ENCODE measurements at places on chromosomes 16 and 17.

GRCh38 chr16:29696881-29697331, 17.9 kb downstream of the QPRT start:
- DNase-seq, result no peak

DNA sequence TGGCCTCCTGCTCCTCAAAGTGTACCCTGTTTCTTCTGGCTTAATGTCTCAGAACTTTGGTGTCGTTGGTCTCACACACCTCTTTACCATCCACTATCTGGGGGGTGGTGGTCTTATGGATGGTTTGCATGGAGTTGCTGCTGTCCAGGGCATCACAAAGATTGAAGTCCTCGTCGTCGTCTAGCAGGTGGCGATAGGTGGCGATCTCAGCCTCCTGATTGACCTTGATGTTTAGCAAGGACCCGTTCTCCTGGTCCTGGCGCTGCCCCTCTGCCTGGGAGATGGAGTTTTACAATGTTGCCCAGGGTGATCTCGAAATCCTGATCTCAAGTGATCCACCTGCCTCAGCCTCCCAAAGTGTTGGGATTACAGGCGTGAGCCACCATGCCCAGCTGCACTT, 31.1 kb upstream of the HELZ start:
- DNase-seq, result no peak

DNA sequence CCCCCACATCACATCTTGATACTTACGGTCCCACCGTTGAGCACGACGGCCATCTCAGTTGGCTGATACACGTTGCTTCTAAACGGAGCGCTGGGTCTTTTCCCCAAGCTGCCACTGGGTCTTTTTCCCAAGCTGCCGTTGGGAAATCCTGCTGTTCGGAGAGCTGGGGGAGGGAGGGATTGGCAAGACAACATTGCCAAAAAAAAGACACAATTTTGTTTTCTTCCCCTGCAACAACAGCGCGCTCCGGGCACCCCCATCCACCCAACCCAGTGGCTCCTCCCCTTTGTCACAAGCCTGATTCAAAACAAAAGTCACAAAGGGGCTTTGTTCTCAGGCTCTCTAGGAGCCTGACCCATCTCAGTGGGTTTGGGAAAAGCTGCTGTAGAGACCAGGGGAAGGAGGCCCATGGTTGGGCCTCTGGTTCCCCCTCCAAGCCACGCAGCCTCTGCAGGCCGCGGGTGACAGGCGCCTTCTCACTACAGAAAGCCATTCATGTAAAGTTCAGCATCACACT, 22.8 kb downstream of the GPRC5B start:
- no peak for DNase-seq

DNA sequence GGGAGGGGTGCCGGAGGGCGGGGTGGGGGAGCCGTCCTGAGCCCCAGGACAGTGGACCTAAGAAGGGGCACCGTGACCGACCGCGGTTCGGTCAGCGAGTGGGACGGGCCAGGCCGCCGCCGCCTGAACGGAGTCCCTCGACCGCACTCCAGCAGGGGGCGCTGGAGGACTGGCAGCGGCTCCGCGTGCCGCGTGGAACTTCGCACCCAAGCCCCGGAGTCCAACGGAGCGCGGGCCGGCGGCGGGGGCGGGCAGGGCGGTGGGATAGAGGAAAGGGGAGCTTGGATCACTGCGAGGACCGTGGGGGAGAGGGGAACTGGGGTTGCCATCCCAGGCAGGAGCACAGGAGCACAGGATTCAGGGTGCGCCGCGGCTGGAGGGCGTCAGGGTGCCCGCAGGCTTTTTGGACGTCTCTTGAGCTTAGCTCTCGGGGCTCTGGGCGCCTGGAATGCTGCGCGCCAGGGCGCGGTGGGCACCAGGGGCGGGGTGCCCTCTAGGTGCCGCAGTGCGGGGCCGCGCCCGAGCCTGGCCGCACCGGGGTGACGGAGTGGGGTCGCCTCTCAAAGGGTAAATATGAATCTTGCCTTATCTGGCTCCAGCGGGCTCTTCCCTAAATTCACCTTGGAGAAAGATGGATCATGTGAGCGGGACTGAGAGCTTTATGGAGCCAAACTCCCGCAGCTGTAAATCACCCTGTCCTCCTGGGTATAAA, 379 bp upstream of the OTOP2 start:
- no peak for DNase-seq

GRCh38 chr17:63573634-63574033, 23.4 kb downstream of the DCAF7 start:
- no peak for DNase-seq

- DNase-seq, result no peak
Observed at GRCh38 chr17:71399221-71399620, 721.6 kb upstream of the SOX9 start.

GRCh38 chr16:77297996-77298395, 98.8 kb downstream of the SYCE1L start:
- DNase-seq, result no peak

DNA sequence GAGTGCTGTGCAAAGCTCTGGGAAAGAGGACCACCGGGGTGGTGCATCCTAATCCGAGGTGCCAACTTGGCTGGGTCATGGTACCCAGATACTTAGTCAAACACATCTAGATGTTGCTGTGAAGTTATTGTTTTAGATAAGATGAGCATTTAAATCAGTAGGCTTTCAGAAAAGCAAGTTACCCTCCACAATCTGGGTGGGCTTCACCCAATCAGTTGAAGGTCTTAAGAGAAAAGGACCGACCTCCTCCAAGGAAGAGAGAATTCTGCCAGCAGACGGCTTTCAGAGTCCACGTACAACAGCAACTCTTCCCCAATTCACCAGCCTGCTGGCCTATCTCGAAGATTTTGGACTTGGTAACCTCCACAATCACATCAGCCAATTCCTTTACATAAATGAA, 338.1 kb downstream of the C16orf95 start:
- no peak for DNase-seq

- no peak for DNase-seq
Observed at GRCh38 chr17:31811101-31811500, 47.9 kb downstream of the COPRS start.

DNA sequence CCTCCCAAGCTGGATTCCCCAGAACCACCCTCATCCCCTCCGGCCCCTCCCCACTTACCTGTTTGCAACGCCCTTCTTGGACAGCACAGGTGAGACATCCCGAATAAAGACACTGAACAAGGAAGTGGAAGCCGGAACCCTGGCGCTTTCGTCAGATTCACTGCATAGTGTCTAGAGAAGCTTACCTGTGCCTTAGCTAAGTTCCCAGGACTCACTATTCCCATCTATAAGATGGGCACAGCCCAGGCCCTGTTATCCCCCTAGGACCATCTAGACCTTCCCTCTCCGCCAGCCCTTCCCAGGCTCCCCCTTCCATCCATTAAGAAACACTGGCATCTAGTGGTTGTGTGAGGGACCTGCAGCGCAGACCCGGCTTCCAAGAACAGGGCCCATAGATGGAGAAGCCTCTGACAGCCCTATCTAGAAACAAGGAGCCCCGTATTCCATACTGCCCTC, 26.9 kb upstream of the RPL38 start:
- DNase-seq, result no peak

GRCh38 chr16:20860361-20860760, 39.8 kb downstream of the DCUN1D3 start:
- DNase-seq, result no peak

GRCh38 chr16:89606006-89606405, 7.4 kb upstream of the DPEP1 start:
- DNase-seq, result no peak

DNA sequence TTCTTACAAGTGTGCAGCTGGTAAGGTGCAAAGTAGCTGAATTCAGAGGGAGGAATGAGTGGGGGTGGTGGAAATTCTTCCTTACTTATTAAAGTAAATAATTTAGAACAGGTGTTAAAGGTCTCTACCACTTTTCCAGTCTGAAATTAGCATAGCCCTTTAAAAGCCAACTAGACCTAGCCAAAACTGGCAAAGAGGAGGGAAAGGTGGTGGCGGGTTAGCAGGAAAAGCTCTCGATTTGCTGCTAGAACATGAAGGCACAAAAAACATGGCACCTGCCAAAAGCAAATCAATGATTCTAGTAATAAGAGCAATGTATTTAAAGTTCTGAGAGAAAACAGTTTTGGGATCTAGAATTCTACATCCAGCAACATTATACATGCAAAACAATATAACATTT, 157.7 kb downstream of the PARN start:
- DNase-seq, result no peak

DNA sequence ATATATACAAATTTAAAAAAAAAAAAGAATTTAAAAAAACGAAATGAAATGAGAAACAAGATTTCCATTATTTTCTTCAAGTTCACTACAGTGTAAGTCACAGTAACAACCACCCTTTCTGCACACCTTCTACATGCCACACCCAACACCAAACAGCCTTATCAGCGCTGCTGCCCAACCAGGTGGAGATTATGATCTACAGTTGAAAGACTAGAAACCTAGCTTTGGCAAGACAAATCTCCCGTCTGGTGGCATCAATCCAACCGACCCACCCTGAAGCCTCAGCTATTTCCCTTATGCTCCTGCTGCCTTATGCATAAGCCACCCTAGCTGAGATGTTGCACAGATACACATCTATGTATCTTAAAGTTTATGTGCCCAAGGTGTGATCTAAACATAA, 60.8 kb downstream of the PARN start:
- no peak for DNase-seq

- no peak for DNase-seq
Observed at GRCh38 chr16:62408760-62409159, 372.5 kb upstream of the CDH8 start.

DNA sequence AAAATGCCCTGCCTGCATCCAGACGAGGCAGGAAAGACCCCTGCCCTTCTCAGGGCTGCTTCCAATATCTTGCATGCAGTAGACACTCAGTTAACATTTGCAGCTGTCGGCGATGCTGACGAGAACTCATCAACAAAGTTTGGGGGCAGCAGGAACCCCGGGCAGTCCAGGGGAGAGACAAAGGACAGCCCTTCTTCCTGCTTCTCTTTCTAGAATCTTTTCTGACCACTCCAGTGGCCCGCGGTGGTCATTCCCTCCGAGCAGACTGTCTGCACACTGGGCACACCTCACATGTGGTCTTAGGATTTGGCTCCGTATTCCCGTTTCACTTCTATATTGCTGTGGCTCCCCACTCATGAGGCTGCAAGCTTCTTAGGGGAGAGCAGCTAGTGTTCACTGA, 31.0 kb upstream of the MFSD6L start:
- no peak for DNase-seq

- no peak for DNase-seq
Observed at GRCh38 chr17:56826611-56827414, 6.9 kb downstream of the C17orf67 start.

DNA sequence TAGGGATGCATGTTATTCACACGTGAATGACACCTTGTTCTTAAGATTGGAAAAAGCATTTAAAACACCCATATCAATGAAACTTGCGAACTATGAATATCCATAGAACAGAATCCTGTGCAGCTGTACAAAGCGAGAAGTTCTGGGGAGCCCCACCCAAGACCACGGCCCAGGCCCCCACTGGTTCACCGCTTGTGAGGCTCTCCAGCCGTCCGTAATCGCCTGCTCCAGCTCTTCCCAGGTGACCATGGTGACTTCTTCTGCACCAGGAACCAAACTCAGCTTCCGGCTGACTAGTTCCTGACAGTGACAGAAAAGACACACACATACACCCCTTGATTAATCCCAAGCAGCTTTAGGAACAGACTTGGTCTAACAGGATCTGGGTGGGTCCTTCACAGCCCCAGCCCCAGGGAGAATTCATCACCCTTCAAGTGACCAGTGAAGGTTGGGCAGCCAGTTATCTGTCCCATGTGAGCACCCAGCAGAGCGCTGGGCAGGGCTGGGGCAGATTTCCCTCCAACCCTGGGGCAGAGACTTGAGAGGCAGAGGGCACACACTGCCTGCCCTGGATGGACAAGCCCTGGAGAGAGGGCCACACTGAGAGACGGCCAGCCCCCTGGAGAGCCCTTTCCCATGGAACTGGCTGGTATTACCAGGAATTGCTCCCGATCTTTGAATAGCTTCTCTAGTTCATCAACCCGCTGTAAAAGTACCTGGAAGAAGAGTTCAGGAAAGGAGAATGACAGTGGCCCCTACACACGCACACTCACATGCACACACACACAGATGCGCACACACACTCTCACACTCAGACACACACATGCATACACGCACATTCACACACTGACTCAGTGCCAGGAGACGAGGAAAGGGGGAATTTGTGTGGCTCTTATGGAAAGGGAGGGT, 3.6 kb downstream of the QRICH2 start:
- no peak for DNase-seq

DNA sequence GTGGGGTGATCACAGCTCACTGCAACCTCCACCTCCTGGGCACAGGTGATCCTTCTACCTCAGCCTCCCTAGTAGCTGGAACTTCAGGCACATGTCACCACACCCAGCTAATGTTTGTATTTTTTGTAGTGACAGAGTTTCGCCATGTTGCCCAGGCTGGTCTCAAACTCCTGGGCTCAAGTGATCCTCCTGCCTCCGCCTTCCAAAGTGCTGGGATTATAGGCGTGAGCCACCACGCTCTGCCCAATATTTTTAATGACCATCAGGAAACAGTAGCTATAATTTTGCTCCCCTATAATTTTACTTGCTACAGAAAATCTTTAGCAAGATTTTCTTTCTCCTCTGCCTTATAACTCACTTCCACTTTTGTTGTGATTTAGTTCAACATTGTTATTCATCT, 29.7 kb upstream of the APPBP2 start:
- DNase-seq, result no peak

DNA sequence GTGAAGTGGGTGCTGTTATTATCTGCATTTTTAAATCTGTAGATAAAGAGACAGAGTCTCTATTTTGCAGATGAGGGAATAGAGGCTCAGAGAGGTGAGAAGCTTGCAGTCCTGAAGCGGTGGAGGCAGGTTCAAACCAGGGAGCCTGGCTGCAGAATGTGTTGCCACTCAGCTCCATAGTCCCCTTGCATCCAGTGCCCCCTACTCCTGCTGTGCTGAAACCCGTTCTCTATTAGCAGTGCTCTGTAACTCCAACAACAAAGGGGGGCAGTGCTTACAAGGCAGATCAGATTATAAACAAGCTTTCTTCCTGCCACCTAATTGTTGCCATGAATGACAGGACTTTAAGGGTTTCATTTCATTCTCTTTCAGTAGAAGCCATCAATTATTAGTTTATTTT, 118.1 kb upstream of the CACNG3 start:
- DNase-seq, result no peak

GRCh38 chr17:563616-564015, 151.0 kb downstream of the VPS53 start:
- no peak for DNase-seq

- DNase-seq, result no peak
Observed at GRCh38 chr17:17590883-17591354, 589 bp downstream of the PEMT start.

DNA sequence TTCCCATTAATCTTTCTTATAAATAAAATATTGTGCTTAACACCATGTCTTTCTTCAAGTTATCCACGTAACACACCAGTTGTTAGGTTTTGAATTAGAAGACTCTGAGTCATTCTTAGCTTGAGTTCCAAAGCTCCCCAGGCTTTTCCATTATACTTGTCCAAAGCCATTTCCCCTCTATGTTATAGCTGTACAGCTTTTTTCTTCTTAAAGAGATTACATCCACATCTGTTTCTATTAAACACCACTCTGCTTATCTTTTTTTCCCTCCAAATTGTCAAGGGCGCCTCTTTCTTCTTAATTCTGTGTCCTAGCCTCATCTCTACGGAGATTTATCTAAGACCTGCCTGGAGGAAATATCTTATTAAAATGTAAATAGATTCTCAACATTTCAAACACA, 139.4 kb upstream of the CPHXL start:
- no peak for DNase-seq

All from GM04504 (cell line).